ENCODE measurements at places on chromosomes 7 and 10.

DNA sequence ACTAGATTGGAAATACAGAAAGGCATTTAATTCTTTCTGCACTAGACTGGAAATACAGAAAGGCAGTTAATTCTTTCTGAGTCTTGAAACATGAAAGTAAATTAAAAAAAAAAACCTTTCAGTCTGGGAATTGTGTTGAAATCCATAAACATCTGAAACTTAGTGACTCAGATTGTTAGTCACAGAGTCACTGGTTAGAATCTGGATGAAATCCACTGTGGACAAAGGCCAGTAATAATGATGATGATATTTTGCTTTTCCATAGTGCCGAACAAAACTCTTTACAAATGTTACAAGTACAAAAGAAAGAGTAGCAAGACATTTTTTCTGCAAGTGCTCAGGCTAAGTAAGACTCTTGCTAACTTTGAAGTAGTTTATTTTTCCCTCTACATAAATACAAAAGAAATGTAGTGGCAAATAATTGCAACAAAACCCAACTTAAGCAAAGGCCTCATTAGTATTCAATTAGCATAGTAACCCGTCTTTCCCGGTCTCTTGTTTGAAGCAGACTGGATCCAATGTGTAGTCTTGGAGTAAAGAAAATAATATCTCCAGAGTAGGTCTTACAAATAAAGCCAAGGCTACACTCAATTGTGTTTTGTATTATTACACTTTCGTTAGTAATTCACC is 5.8 kb upstream of the PRTFDC1 start:
- peak; percentile 89 for DNase-seq

DNA sequence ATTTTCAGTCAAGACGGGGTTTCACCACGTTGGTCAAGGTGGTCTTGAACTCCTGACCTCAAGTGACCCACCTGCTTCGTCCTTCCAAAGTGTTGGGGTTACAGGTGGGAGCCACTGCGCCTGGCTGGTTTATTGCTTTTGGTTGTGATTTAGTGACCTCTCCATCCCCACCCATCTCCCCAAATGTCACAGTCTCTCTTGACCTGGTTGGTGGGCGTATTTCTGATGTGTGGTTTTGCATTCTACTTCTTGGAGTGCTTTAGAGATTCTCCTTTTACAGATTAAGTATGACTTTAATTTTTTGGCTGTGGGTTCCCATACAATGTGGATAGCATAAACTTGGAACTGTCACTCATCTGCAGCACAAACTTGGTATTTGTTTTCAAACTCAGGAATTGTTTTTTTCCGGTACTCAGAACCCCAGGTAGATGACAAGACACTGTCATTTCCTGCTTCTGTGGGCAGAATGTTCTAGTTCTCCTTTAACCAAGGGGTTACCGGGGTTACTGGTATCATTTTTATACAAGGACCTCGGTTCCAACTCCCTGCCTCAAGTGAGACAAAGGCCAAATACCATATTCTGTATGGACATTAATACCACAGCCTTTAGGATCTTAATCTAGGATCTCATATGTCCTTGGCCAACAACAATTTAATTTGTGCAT is 50.5 kb downstream of the MRC1 start:
- DNase-seq = no peak

DNA sequence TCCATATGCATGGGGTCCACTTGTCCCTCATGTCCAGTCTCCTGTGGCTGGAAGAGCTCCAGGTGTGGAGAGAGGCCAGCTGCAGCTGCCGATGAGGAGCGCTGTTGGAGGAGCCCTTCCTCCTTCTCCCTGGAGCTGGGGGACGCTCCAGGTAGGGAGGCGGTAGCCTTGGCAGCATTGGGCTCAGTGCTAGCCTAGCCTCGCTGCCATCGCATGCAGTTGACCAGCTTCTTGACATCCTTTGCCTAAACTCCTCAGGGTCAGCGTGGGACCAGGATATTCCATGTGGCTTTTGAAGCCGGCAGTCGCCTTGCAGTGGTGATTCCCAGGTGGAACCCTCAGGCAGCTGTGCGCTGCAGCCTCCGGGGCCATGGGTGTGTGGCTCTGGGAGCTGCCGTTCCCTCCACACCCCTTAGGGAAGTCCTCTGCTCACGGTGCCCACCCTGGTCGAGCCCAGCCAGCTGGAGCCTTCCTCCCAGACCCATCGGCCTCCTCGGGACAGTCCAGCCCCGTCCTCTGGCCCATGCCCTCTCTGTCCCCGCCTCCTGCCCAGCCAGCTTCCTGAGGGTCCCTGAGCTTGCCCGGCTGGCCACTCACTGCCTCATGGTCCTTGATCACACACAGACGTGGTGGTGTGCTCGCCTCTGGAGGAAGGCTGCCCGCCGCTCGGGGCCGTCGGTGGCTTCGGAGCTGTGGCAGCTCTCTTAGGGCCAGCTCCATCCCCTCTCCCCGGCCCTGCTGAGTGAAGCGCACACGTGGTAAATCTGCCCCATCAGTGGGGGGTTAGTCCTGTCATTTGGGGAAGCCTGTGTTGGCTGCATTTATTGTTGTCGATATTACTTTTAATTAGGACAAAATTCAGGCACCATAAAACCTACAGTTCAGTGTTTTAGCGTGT is 21.2 kb downstream of the INPP5A start:
- DNase-seq = no peak

- no peak for DNase-seq
Measured at GRCh38 chr10:79130846-79131245, 62.1 kb downstream of the ZMIZ1 start.

DNA sequence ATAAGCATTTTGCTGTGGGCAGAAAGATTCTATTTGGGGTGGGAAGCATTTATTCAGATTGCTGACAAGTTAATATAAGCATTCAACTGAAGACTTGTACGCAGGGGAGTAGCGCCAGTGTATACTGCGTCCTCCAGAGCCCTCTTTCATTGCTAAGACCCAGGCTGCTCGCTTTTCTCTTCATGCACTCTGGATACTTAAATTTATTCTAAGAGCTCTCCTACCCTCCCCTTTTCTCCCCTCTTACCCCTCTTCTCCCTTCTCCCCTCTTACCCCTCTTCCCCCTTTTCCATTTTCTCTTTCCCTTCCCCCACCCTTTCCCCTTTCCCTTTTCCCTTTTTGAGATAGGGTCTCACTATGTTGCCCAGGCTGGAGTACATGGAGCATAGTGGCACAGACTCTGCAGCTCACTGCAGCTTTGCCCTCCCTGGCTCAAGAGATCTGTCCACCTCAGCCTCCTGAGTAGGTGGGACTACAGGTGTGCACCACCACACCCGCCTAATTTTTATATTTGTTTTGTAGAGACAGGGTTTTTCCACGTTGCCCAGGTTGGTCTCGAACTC is 125.8 kb downstream of the CDK14 start:
- DNase-seq = no peak

DNA sequence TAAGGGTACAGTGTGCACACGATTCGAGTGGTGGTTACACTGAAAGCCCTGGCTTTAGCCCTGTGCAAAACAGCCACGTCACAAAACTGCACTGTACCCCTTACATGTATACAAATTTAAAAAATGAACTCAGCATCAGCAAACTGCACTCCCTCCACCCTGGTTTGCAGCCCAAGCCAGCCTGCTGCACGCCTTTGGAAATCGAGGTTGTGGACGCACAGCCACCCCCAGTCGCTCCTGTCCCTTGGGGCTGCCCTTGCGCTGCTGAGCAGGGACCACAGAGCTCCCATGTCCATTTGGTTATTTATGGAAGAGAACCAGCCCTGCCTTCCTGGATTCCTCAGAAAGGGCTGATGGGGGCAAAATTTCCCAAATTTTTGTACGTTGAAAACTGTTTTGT is 98.8 kb downstream of the INPP5A start:
- DNase-seq = no peak

GRCh38 chr7:15798081-15798480 is 111.6 kb upstream of the MEOX2 start:
- no peak for DNase-seq

- no peak for DNase-seq
Measured at GRCh38 chr10:123462246-123462645, 203.9 kb upstream of the GPR26 start.

GRCh38 chr7:99289185-99289584 is 16.5 kb downstream of the MYH16 start:
- DNase-seq = no peak

GRCh38 chr7:50497068-50497642 is 47.0 kb upstream of the FIGNL1 start:
- DNase-seq = no peak

DNA sequence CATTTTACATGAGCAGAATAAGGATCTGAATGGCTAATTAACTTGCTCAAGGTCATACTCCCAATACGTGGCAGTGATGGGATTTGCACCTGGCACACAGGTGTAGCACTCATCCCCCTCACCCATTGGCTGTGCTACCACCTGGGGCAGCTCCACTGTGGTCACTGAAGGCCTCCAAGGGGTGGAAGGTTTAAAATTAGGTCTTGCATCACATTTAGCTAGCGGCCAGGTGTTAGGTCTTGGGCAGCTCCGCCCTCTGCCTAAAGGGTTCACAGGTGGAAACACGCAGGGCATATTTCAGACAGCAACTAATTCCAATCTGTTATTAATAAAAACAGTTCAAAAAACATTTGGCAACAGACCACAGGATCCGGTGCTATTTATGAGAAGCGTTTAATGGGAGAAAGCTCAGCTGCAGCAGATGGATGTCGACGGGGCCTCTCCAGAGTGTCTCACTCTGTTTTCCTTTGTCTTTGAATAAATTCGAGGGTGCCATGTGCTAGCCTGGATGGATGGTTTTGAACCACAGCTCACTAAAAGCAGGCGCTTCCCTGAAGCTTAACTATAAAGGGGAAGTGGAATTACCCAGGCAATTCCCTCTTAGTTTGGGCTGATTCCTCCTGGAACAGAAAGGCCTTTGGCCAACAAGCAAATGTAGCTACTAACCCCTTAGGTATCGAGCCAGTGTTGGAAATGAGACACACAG is 1017.6 kb downstream of the TYW1 start:
- DNase-seq = no peak

- DNase-seq = no peak
Measured at GRCh38 chr10:3793553-3793952, 8.5 kb upstream of the KLF6 start.

- no peak for DNase-seq
Measured at GRCh38 chr10:12431151-12432101, 82.1 kb downstream of the CAMK1D start.

DNA sequence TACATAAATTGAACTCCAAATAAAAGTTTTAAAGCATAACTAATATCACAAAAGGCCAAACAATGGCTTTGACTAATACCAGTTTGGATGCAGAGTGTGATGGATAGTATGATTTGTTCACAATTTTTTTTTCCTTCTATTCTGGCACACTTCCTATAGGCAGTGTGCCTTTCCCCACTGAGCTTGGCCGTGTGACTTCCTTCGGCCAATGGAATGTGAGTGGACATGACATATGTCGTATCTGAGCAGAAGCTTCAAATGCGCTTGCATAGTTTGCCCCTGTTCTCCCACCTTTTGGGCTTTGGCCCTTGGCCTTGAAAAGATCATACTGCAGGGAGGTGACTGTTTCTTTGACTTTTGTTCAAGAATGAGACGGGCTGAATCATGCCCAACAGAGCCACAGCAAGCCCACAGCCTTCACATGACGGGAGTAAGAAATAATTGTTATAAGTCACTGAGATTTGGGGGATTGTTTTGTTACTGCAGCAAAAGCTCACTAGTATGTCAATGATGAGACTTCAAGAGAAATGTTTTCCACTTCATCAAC is 279.9 kb upstream of the NEBL start:
- DNase-seq = no peak
